Stimulated activated CD4-positive, alpha-beta T cell treated with anti-CD3 and anti-CD28 coated beads, Interleukin-2, amount 100 ng/mL, for 48 hours (primary cell): ENCODE measurements at places on chromosomes 12 and 14.
A peak's percentile ranks its signal among the peaks of the same experiment; 100 is the strongest.

DNA sequence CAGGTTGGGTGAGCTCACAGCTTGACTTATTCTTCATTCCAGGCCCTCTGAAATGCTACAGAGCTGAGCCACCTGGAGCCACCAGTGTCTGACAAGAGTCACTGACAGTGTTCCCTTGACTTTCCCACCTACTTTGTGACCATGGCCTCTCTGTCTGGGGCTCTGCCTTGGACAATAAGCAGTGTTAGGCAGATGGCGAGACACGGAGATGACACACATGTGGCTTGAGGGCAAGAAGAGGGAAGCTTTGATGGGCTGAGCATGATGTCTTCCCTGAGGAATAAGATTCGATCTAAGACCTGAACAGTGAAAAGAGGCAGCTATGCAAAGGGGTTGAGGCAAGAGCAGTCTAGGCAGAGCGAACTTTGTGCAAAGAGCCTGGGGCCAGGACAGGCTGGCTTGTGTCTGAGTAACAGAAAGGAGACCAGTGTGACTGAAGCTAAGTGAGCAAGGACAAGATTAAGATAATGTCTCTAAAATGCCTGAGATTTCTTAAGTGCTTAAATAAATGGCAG is 105.5 kb downstream of the NUAK1 start:
- DNase-seq: no peak

- DNase-seq: no peak
Measured at GRCh38 chr12:22355011-22355580, 20.6 kb upstream of the ST8SIA1 start.

DNA sequence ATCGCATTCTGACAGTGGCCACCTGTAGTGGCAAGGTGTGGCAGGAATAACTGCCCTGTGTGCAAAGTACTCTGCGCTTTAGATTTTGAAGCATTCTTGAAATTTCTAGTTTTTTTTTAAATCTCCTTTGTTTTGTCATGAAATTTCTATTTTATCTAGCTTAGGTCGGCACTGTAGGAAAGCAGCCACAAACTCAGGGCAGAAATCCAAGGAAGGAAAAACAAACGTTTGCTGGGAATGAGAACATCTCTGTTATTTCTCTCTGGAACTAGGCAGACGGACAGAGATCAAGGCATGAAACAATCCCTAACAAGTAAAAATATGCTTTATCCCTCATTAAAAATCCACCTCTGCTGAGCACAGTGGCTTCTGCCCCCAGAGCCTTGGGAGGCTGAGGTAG is 1.3 kb upstream of the NR2C1 start:
- no peak for DNase-seq

DNA sequence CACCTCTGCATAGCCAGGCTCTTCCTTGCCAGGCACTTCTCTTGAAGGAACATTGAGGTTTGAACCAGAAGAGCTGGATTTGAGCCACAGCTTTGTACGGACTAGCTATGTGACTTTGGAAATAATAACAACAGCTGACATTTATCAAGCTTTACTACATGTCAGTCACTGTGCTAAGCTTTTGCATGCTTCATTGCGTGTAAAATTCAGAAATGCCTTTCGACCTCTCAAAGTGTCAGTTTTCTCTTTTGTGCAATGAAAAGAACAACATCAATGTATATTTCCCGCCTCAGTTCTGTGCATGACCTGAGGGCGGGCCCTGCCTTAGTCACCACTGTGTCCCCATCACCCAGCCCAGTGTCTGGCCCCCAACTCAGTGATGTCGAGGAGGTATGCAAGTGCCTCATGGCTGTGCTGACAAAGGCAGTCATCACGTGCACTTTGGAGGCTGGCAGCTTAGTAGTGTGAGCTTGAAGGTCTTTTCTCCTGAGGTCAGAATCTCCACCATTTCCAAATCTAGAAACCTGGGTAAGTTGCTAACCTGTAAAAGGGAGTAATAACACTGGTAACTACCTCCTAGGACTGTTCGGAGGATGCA is 17.9 kb upstream of the AQP2 start:
- DNase-seq: no peak

- DNase-seq: no peak
Measured at GRCh38 chr14:63011623-63012022, 33.6 kb downstream of the KCNH5 start.

GRCh38 chr14:69345402-69345801 is 52.7 kb downstream of the ERH start:
- no peak for DNase-seq

- no peak for DNase-seq
Measured at GRCh38 chr14:103444837-103445524, 59.8 kb downstream of the MARK3 start.

GRCh38 chr12:70607107-70607506 is 30.1 kb downstream of the PTPRB start:
- no peak for DNase-seq

DNA sequence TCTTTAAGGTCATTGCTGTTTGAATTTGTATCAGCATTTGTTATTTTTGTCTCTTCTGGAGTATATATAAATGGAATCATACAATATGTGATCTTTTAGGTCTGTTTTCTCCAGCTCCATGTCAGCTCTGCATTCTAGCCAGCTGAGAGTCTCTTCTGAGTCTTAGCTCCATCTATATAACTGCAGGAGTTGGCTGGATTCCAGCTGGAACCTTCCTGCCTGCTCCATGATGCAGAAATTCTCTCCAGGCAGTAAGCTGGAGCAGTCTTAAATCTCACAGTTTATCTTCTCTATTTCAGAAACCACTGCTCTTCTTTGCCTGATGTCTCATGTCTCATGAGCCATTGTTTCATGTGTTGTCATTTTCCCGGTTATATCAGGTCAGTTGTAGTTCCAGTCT is 827.6 kb downstream of the NRXN3 start:
- DNase-seq: no peak

DNA sequence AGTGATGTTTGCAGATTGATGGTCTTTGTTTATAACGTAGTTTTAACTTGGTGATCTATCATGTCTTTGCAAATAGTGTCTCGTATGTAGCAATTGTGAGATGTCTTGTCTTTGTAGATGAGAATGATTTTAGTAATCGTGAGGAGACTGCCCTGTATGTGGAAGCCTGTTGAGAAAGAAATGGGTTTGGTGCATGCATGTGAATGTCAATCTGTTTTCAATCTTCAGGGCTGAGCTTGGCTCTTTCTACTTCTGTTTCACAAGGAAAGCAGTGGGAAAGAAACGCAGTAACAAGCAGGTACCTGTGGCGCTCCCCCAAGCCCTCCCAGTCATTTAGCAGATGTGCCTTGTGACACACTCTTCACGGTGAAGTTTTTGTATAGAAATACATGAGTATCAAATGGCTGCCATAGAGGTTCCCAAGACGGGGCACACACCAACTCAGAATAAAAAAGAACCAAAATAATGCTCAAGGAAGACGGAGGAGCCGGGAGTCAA is 342.8 kb upstream of the DDHD1 start:
- DNase-seq: no peak

DNA sequence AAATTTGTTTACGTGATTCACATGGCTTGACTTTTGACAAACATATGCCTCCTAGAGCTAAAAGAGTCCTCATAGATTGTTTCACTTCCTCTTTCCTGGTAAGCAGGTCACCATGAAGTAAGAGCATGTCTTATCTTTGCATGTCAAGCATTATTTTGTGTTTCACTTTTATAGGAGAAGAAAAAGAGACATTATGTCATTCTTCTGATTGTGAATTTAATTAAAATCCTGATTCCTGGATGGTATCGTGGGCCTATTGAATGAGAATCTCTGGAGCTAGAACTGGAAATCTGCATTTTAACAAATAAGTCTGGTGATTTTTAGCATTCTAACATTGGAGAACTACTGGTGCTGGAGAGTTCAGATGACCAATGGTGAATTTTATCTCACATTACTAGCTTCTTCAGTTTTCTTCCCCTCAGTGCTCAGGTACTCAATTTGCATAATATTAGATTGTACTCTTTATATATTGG is 218.6 kb upstream of the ATP2B1 start:
- no peak for DNase-seq

- DNase-seq: no peak
Measured at GRCh38 chr12:126684703-126685102, 1582.3 kb upstream of the TMEM132C start.

DNA sequence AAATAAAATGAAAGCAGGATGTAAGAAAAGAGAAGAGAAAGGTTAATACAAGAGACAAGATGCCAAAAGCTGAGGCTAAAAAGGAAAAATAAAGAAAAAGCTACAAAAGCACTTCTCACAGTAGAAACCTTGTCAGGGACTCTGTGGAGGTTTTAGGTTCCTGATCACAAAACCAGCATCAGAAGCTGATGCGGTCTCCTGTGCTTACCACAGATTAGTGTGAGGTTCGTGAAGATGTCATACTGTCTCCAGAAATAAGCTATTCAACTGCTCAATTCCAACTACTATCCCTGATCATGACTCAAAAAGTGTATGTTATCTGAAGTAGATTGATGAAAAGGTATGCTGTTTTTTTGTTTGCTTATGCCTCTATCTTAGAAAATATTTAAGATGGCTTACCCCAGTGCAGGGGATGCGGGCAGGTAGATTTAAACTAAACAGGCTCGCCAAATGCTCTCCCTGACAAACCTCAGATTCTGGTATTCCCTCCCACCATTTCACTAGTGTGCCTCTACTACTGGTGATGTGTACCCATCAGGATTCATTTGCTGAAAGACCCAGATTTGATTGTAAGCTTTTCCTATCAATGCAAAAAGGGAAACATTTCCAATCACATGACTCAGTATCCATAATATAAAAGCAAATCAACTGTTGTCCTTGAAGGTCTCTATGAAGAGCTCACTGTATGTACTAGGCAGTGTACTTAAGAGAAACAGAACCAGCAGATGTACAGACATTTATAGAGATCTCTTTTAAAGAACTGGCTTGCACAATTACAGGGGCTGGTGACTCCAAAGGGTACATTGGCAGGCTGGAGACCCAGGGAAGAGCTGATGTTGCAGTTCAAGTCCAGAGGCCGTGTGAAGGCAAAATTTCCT is 169.5 kb upstream of the FOXN3 start:
- DNase-seq: no peak

DNA sequence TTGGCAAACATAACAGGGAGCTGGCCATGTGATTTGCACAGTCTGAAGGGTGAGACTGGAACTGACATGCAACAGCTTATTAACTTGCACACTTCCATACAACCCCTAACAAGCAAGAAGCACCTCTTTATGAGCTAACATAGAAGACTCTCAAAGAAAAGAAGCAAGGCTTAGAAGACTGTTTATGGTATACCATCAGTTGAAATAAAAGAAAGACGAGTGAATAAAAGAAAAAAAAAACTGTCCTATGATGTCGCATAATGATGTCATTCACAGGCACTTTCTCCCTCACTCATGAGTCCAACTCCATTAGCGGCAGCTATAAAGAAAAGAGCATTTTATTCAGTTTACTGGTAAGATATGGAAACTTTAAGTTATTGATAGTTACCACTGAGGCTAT is 3.3 kb upstream of the MDM1 start:
- no peak for DNase-seq

DNA sequence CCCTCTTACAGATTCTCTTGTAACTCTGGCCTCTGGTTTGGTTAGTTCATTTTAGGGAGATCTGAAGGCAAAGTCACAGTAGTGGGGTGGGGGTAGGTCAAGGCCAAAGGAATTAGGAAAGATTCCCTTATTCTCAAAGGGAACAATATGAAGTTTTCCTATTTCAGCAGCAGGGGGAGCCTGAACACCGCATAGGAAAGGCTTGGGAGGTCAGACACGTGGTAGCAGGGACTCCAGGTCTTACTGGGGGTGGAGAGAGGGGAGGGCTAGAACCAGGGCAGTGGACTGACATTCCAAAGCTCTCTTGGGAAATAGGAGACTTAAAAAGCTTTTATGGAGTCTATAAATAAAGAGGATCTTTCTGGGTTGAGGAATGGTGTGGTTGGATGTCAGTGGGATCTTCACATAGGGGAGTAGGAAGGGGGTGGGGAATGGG is 1.3 kb downstream of the ZC3H10 start:
- DNase-seq: peak; percentile 48
